ENCODE measurements at places on chromosomes 12 and 14.
A peak's percentile ranks its signal among the peaks of the same experiment; 100 is the strongest.

- peak; percentile 81 for DNase-seq
These were observed at the start of gene UNC79 for GRCh38 chr14:93430315-93431035. TSS of gene UNC79 (plus strand) at chr14:93430939. CDS start at chr14:93431030, 91 bp downstream.

- DNase-seq, result no peak
These were observed 7.8 kb downstream of the AKT1 start for GRCh38 chr14:104787736-104788135.

DNA sequence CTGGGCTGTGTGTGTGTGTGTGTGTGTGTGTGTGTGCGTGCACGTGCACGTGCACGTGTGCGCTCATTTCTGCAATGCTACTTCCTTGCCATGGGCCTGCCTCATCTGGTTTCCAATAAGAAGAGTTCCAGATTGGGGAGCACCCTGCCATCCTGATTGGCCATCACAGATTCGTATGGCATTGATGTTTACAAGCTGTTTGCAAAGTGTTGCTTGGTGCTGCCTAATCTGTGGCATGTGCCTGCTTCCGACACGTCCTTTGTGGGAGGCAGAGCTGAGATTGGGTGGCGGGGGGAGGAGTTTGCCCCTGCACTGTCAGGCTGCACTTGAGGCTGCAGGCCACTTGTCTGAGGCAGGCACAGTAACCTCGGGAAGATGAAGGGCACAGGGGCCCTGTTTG is 39.2 kb downstream of the SAMD4A start:
- DNase-seq, result no peak

GRCh38 chr12:117518594-117519270 is 157.3 kb upstream of the NOS1 start:
- no peak for DNase-seq

- DNase-seq, result no peak
These were observed 140.9 kb downstream of the PHLDA1 start for GRCh38 chr12:75890660-75891059.

DNA sequence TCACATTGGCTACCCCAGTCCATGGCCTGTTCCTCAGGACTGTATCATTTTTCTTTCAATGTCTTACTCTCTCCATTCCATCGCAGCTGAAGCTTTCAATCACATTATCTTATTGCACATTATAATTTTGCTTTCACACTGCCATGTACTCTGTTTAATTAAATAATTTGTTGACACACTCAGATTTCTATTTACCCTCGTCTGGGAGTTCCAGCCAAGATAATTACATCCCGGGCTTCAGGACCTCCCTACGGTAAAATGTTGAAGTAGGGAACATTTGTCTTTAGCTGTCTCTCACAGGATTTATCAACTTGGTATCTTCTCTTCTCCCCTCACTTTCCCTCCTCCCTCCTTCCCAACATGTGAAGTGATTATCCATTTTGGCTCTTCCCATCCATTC is 177.2 kb upstream of the RASSF8 start:
- no peak for DNase-seq

GRCh38 chr12:41103614-41104013 is 84.5 kb upstream of the PDZRN4 start:
- DNase-seq, result no peak

DNA sequence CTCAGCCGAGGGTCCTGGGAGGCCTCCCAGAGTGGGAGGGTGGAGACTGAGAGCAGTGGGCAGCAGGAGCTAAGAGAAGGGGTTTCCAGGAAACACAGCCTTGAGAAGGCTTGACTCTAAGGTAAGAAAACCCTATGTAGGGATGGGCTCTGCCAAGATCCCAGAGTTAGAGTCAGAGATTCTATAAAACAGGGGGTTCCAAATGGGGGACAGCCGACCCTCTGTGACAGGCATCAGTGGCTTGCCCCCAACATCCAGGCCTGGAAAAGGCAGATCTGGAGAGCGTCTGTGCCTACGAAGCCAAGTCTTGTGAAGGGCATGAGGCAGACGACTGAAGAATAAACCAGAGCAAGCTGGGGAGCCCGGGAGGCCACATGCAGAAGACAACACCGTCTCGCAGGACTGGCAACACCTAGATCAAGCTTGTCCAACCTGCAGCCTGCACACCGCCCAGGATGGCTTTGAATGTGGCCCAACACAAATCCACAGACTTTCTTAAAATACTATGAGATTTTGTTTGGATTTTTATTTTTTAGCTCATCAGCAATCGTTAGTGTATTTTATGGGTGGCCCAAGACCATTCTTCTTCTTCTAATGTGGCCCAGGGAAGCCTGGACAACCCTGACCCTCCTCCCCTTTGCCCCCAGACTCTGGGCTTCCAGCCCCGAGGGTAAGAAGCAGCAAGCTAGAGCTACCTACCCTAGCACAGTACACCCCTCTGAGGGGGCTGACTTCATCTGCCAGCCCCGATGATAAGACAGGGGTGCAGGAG is 42.1 kb downstream of the PRMT8 start:
- DNase-seq, result no peak

GRCh38 chr12:31371256-31371620 is 45.3 kb upstream of the SINHCAF start:
- DNase-seq, result no peak

DNA sequence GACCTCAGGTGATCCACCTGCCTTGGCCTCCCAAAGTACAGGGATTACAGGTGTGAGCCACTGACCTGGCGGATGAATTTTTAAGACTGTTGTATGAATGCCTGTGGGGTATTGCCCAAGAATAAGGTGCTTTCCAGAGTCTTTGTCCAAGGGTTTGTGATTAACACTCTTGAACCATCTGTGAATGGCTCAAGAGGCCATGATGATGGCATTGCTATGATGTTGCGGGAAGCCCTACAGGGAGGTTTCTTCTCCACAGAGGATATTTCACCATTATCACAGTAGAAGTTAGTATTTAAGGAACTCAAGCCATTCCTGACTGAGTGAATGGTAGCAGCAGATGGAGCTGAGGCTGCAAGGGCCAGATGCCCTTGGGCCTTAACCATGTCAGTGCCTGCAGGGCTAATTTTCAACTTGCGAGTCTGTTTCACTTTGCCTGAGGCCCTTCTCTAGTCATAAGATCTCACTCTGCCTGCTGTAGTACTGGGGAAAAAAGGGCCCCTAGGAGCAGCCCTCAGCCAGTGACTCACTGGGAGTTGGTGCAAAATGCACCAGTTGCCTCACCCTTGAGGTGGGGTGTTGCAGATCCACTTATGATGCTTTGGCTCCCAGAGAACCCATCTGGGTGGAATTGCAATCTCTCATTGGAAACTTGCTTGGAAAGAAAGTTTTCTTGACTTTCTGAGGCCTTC is 108.6 kb upstream of the FLRT2 start:
- no peak for DNase-seq

- no peak for DNase-seq
These were observed 226.3 kb downstream of the ERC1 start for GRCh38 chr12:1217191-1217949.
